ENCODE measurements at places on chromosomes 7 and 10. TPM values are rescaled to one million over a fixed set of nuclear protein-coding genes. Genes with fewer than 3 reads are reported as not detected.

SSBP1 gene
- total RNA-seq: 109 TPM

DNA sequence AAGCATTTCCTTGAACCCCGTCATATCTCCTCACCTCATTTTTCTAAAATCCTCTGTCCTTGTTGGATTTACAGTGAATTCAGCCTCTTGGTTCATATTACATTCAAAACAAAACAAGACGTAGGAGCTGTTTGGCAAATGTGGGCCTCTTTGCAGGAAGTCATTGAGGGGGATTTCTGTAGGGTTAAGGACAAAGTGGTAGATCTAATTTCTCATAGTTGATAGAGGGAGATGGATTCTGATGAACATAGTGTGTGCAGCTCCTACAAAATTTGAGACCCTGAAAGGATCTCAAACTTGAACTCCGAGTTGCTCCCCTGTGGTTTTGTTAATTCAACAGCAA lies 682 bp downstream of the TBXAS1 start:
- no peak for DNase-seq

DNA sequence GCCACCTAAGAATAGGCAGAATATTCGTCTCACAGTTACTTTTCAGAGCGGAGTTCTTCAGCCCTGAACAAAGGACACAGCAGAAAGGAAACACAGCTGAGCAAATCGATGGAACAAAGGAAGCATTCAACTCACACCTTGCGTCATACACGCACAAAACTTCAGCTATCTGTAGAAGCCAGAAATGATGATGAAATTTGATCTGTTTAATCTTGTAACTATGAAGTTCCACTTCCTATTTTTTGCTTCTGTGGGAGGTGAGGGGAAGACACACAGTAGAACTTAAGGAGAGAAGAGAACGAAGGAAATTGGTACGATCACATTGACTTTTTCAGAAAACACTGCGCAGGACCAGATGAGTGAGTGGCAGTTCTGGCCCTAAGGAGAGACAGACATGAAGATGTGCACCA lies 26.2 kb downstream of the FAM171A1 start:
- DNase-seq: no peak

GRCh38 chr7:125127304-125127703 lies 197.7 kb upstream of the POT1 start:
- no peak for DNase-seq

GRCh38 chr10:61942604-61943461 lies 41.3 kb downstream of the ARID5B start:
- no peak for DNase-seq

DNA sequence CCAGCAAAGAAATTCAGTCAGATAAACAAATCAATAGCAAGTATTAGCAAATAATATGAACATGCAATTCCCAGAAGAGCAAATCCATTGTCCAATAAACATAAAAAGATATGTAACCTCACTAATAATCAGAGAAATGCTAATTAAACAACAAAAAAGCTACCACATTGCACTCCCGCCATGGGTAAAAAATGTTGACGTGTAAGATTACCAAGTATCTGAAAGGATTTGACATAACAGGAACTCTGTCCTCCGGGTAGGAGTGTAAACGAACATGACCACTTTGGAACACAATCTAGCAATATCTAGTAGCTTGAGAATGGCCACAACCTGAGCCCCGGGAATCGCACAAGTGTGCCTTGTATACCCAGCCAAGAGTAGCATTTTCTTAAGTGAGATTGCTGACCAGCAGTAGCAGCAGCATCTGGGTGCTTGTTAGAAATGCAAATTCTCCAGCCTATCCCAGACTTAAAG lies 31.6 kb downstream of the DYDC1 start:
- DNase-seq: no peak

GRCh38 chr10:89074120-89074519 lies 83.5 kb downstream of the FAS start:
- peak; percentile 80 for DNase-seq

All from ovary (tissue), 10 donors.